Hematopoietic multipotent progenitor cell treated with erythropoietin and hydrocortisone succinate and interleukin-3 and kit ligand, for 4 days (in vitro differentiated cells): ENCODE measurements at places on chromosomes 16 and 17.

GRCh38 chr16:15643946-15644250 lies 944 bp upstream of the MARF1 start:
- no peak for DNase-seq

DNA sequence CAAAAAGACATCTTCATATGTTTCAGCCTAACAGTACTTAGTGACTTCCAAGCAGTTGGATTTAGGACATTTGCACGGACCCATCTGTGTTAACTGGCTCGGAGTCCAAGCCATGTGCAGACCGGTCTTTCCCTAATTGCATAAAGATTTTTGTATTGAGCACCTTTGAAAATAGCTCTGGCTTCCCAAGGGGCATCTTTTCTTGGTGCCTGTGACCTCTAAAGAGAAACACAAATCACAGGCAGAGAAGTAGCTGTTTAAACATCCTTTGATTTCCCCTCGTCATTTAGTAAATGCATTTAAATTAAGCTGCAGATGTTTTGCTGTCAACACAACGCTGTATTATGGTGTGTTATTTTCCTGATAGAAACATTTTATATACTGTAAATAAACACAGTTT lies 288.2 kb upstream of the SALL1 start:
- no peak for DNase-seq

- no peak for DNase-seq
Observed at GRCh38 chr17:7240375-7240774, 1.1 kb upstream of the PHF23 start.

DNA sequence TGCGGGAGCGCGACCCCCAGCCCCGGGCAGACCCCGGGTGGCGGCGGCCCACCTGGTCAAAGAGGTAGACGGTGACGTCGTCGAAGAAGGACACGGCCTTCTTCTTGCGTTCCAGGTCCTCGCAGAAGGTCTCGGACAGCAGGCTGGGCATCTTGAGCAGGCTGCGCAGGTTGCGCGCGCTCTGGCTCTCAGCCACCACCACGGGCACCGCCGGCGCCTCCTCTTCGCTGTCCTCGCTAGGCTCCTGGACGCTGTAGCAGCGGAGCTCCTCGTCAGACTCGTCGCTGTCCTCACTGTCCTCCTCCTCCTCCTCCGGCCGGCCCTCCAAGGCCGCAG lies 45.2 kb upstream of the PVALEF start:
- DNase-seq = no peak

- DNase-seq = no peak
Observed at GRCh38 chr16:17769065-17769464, 298.3 kb upstream of the XYLT1 start.

- DNase-seq = no peak
Observed at GRCh38 chr16:70768203-70768580, 32.8 kb downstream of the VAC14 start.

DNA sequence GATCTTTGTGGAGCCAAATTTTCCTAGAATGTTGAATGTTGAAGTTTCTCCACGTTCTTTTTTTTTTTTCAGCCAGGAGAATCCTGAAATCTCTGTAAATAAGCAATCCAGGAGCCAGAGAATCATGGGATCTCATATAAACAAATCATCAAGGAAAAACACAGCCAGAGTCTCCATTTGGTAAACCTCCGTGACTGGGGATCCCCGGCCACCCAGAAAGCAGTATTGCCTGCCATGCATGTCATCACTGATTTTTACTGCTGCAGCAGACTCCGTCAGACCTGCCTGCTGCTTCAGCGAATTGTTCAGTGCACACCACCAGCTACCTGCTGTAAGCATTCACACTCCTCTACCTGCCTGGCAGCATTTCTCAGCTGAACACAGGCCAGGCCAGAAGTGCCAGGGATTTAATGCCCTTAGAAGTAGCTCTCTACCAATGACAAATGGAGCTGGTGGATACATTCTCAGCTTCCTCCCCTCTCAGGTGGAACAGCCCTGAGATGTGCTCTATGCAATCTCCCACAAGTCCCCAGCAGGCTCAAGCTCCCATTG lies 158.6 kb downstream of the CYLD start:
- no peak for DNase-seq

DNA sequence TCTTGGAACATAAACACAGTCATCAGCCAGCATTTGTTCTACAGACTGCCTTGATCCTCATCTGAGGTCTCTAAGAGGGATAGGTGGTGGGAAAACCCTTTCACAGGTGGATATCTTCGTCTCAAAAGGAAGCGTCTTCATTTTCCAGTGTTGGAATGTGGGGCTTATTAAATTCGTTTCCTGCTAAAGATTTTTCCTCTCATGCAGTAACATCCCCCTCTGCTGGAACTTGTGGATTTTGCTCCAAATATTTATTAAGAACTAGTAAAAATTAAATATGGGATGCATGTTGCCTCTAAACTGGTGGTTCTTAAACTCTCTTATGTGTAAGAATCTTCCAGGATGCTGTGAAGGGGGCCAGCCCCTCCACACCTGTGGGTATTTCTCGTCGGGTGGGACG lies 20.1 kb upstream of the MLYCD start:
- peak; percentile 64 for DNase-seq

DNA sequence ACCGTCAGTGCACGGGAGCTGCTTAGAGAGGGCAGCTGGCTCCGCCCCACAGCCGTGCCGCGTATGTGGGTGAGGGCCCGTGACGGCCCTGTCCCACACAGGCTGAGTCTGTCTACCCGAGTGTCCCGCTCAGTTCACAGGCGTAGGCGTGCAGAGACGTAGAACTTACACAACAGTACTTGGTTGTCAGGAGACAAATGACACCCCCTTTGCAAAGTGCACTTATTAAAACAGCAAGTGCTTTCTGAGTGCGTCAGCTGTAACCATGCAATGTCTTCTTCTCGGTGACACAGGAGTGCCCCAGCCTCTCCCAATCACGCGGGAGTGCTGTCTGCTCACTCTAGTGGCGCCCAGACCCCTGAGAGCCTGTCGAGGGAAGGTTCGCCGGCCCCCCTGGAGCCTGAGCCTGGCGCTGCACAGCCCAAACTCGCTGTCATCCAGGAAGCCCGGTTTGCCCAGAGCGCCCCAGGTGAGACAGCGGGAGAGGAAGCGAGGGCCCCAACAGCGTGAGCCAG lies 64.2 kb downstream of the FOXK2 start:
- DNase-seq = no peak

DNA sequence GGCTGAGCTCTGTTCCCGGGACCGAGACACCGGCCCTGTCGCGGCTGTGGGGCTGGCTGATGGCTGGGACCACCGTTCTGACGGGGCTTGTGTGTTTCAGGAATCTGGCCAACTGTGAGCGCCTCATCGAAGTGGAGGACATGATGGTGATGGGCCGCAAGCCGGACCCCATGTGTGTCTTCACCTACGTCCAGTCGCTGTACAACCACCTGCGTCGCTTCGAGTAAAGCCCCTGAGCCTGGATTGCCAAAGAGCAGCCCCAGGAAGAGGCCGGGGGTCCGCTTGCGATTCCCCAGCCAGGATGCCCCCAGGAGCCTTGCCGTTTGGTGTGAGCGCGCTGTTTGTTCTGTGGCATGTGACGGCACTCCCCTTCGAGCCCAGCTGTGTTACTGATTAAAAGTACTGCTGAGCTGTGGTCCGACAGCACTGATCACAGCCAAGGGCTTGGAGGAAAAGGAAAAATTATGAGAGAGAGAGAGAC lies 23.0 kb downstream of the SMTNL2 start:
- DNase-seq = peak; percentile 75

GRCh38 chr16:83785455-83785854 lies 22.3 kb upstream of the HSBP1 start:
- no peak for DNase-seq

GRCh38 chr16:47461598-47462266 lies 601 bp downstream of the PHKB start:
- DNase-seq = peak; percentile 92

GRCh38 chr17:81346908-81347349 lies 48.3 kb upstream of the BAHCC1 start:
- DNase-seq = no peak

DNA sequence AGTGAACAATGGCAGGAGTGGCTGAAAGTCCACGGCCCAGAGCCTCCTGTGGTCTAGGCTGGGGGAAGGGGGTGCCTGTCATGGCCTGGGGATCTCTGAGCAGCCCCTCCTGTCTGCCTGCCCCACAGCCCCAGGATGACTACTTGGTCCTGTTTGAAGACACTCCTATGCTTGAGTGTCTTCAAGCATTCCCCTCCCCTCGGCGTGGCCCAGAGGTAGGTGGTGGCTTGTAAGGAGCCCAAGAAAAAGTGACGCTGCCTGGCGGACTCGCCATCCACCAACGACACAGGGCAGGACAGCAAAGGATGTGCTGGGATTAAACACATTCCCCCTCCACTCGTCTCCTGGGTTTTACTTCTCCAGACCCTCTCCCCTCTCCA lies 5.7 kb downstream of the SULT1A1 start:
- DNase-seq = no peak

DNA sequence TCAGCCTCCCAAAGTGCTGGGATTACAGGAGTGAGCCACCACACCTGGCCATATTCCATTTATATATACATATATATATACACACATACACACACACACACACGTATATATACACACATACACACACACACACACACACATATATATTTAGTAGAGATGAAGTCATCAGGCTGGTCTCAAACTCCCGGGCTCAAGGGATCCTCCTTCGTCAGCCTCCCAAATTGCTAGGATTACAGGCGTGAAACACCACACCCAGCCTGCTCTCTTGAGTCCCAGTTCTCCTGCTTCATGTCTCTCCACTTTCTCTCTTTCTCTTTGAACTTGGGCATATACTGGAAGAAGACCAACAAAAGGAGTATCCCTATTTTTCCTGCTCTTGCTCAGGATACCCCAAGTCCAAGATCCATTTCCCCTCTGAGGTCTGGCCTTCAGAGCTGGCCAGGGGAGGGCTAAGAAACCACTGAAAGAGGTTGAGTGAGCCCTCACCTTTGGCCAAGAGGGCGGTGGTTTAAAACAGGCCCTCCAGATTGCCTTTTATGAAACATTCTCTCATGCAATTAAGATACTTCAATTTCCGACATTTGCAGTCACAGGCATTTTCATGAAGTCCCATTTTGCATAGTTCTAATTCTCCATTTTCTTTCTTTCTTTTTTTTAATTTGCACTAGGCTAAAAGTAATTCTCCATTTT lies 37.9 kb downstream of the CIBAR2 start:
- DNase-seq = no peak

DNA sequence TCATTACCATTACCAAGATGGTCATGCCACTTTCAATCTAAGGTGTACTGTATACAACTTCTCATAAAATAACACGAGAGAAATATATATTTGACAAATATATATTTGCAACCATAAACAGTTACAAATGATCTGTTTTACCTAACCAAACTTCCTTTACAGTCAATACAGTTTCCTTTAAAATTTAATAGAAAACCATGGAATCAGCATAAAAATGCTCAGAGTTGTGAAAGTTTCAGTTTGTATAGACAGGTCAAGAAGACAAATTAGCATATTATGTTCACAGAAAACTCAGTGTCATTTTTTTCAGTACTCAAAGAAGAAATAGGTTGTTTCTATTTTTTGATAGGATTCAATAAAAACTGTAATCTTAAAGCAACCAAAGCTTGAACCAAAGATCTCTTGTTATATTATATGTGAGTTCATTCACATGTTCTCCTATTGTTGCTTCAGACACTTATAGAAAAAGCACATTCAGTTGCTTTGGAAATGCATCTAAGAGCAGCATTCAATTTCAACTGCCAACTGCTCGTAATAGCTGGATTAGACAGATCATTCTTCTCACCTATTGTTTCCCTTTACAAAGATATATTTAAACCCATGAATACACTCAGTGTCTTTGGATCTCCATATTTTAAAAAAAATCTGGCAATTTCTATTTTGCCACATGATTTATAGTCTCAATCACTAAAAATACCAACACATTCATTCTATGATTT lies 15.1 kb downstream of the SSH2 start:
- DNase-seq = no peak

- no peak for DNase-seq
Observed at GRCh38 chr16:80627108-80627507, 86.3 kb downstream of the DYNLRB2 start.

DNA sequence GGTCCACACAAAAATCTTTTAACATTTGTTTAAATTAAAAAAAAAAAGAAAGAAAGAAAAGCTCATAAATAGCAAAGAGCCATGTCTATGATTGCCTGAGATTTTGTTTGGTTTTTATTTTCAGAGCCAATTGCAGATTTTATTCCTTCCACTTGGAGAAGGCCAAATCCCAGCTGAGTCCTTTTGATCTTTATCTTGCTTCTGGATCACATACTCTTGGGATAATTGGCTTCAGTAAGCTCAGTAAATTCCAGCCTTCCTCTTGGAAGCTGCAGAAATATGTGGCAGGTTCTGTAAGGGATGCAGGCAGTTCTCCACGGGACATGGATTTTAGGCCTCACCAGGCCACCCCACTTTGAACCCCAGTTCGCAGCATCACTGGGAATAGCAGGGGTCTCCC lies 63.3 kb upstream of the TMC5 start:
- DNase-seq = no peak

- DNase-seq = no peak
Observed at GRCh38 chr17:38654411-38655398, 20.1 kb downstream of the EPOP start.

GRCh38 chr16:11201498-11202259 lies 54.3 kb downstream of the SOCS1 start:
- DNase-seq = peak; percentile 81

- no peak for DNase-seq
Observed at GRCh38 chr16:58495521-58496331, 4.2 kb upstream of the NDRG4 start.

GRCh38 chr16:76800196-76800595 lies 390.8 kb upstream of the MON1B start:
- DNase-seq = no peak

GRCh38 chr17:59527931-59528330 lies 37.5 kb upstream of the DHX40 start:
- no peak for DNase-seq

- DNase-seq = no peak
Observed at GRCh38 chr16:14018851-14019250, 52.3 kb upstream of the MRTFB start.

DNA sequence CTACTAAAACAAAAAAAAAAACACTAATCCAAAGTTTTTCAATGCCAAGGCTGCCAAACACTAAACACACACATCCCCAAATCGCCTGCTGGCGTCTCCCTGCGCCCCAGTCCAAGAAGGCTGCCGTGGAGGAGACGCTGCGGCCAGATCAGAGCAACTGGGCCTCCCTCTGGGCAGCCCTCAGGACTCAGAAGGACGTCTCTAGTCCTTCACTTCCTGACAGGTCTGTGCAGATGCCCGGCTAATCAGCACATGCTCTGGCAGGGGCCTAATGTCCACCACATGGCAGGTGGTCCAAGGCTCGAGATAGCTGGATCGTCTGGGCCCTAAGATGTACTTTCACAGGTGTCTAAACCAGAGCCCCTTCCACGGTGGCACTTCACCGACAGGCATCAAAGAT lies 2.7 kb downstream of the SLC38A10 start:
- no peak for DNase-seq
